A549 treated with DMSO at 1 μM for 4 hours (cell line): ENCODE measurements at places on chromosomes 7 and 10. TPM values are rescaled to one million over a fixed set of nuclear protein-coding genes. Genes with fewer than 3 reads are reported as not detected.

The NRBF2 gene
- 20.9 to 27.7 TPM (median 21.8 TPM) in 5 replicates for total RNA-seq

The WDR37 gene
- 7.7 to 9.0 TPM (median 7.9 TPM) in 5 replicates for total RNA-seq

The MKI67 gene
- 64.2 to 80.7 TPM (median 77.5 TPM) in 5 replicates for total RNA-seq

The RFC2 gene
- 57.0 to 68.7 TPM (median 58.0 TPM) in 5 replicates for total RNA-seq

The GPRIN2 gene
- total RNA-seq = 24.9 to 35.1 TPM (median 29.0 TPM) in 5 replicates

The LRRC17 gene
- total RNA-seq = 0.05 to 0.10 TPM (median 0.08 TPM) in 3 of 5 replicates, not detected in the others

The CALCR gene
- total RNA-seq = not detected in 5 replicates

The GNAT3 gene
- total RNA-seq = not detected in 5 replicates

The STOX1 gene
- total RNA-seq = 0.66 to 1.2 TPM (median 0.79 TPM) in 5 replicates

The SPDYE6 gene
- not detected in 5 replicates for total RNA-seq

The SEMA3C gene
- 46.4 to 76.0 TPM (median 61.3 TPM) in 5 replicates for total RNA-seq

The NAMPT gene
- 128 to 166 TPM (median 146 TPM) in 5 replicates for total RNA-seq

The CFAP69 gene
- 1.6 to 3.2 TPM (median 1.9 TPM) in 5 replicates for total RNA-seq

The ZNF277 gene
- 10.5 to 15.3 TPM (median 13.9 TPM) in 5 replicates for total RNA-seq

The SLC13A1 gene
- total RNA-seq = not detected in 5 replicates

The ITPRID1 gene
- total RNA-seq = not detected in 5 replicates

The SCIN gene
- total RNA-seq = 0.36 to 0.70 TPM (median 0.45 TPM) in 5 replicates

The IFIT1B gene
- total RNA-seq = not detected in 5 replicates

The CPXM2 gene
- total RNA-seq = 0.02 TPM in 1 of 5 replicates, not detected in the others

The HMX3 gene
- total RNA-seq = not detected in 5 replicates

The ATAD1 gene
- total RNA-seq = 43.7 to 57.0 TPM (median 51.6 TPM) in 5 replicates

The TRPV5 gene
- not detected in 5 replicates for total RNA-seq

The IFIT2 gene
- 2.5 to 5.4 TPM (median 3.4 TPM) in 5 replicates for total RNA-seq

The KLLN gene
- 0.52 to 0.66 TPM (median 0.64 TPM) in 5 replicates for total RNA-seq

The SPOCK2 gene
- 0.19 to 0.52 TPM (median 0.37 TPM) in 5 replicates for total RNA-seq

The SEPTIN14 gene
- not detected in 5 replicates for total RNA-seq

The MRLN gene
- not detected in 5 replicates for total RNA-seq

The CDK5 gene
- 31.5 to 33.1 TPM (median 32.4 TPM) in 5 replicates for total RNA-seq

The ALDH18A1 gene
- total RNA-seq = 52.7 to 58.4 TPM (median 53.9 TPM) in 5 replicates

The MSMB gene
- total RNA-seq = not detected in 5 replicates

The CDK13 gene
- total RNA-seq = 21.2 to 25.9 TPM (median 24.0 TPM) in 5 replicates

The TAS2R4 gene
- 0.12 to 0.33 TPM (median 0.13 TPM) in 5 replicates for total RNA-seq

The VIPR2 gene
- total RNA-seq = 0.02 TPM in 1 of 5 replicates, not detected in the others

The ABCB8 gene
- 37.6 to 53.7 TPM (median 49.4 TPM) in 5 replicates for total RNA-seq

The ZNF853 gene
- total RNA-seq = 1.9 to 3.0 TPM (median 2.3 TPM) in 5 replicates

The HOXA7 gene
- total RNA-seq = 4.4 to 5.3 TPM (median 4.9 TPM) in 5 replicates
